ENCODE measurements at places on chromosomes 12 and 14.

DNA sequence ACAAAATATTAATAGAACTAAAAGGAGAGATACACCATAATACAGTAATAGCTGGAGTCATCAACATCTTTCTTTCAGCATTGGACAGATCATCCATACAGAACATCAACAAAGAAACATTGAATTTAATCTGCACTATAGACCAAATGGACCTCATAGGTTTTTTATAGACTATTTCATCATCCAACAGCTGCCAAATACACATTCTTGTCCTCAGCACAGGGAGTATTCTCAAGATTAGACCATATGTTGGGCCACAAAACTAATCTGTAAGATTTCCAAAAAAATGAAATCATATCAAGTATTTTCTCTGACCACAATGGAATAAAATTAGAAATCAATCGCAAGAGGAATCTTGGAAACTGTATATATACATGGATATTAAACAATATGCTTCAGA lies 86.9 kb downstream of the FSCB start:
- no peaks in the 10 kb centered on the region for H3K36me3 ChIP-seq
- DNase-seq = no peak
- no peaks in the 10 kb centered on the region for H3K4me1 ChIP-seq
- no peak overlapping the region for H3K4me3 ChIP-seq
- no peak overlapping the region for H3K27ac ChIP-seq
- no peaks in the 10 kb centered on the region for H3K27me3 ChIP-seq

DNA sequence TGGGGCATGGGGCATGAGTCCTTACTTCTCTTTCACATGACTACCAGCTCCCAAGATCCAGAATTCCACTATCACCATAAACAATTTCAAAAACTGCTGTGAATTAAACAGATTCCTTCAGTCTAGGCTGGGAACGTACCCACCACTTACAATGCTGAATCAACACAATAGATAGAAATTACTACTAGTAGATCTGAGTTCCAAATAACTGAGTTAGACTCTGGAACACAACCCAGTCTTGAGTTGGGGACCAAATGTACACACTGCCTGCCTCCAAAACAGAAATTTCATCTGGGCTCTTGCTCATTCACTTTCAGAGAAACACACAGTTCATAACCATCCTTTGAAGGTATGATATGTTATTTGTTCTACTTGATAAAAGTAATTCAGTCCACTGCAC lies 8.9 kb downstream of the CORO1C start:
- H3K27me3 ChIP-seq = no peaks in the 10 kb centered on the region
- peaks cover 15% of the 10 kb centered on the region for H3K4me1 ChIP-seq
- H3K36me3 ChIP-seq = no peaks in the 10 kb centered on the region
- H3K27ac ChIP-seq = no peak overlapping the region
- no peak overlapping the region for H3K4me3 ChIP-seq

DNA sequence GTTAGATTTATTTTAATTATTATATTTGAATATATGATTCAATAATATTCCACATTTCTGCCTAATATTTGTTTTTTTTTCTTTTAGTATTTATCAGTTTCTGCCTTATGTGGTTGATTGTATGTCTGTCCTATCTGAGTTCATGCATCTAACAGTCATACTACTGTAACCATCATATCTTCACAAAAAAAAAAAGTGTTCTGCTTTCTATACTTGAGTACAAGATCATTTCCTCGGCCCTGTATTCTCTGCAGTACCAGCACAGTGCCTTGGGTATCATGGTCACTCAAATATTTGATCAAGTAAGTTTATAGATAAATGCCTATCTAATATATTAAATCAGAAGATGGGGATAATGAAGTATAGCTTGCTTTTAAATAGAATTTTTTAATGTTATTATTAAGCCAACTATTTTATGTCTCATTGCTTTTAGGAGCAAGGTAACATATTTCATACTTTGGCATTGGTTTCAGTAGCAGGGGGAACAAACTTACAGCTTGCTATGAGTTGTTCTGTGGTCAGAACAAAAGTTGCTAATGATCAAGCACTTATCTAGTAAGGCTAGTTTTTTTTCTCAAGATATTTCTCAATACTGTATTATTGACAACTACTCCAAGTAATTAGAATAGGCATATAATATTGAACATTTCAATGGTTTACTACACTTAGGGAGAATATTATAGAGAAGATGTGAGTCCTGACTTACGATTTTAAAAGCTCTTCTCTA lies 290.5 kb upstream of the FBXO33 start:
- no peak overlapping the region for H3K4me3 ChIP-seq
- H3K4me1 ChIP-seq = no peaks in the 10 kb centered on the region
- H3K27me3 ChIP-seq = no peaks in the 10 kb centered on the region

DNA sequence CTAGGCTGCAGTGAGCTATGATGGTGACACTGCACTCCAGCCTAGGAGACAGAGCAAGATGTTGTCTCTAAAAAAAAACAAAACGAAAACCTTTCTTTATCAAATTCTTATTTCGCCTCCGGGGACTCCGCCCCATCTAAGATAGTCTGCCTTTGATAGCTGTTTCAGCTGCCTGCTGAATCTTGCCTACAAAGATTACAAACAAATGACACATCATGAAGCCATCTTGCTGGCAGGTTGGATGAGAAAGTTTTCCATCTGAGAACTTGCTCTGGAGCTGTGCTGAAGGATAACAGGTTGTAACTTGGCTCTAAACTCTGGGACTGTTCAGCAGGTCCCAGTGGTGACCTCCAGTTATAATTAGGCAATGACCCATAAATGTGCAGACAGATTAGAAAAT lies 41.8 kb upstream of the AEBP2 start:
- no peaks in the 10 kb centered on the region for H3K27me3 ChIP-seq
- no peaks in the 10 kb centered on the region for H3K4me1 ChIP-seq
- H3K4me3 ChIP-seq = no peak overlapping the region
- H3K27ac ChIP-seq = no peak overlapping the region

DNA sequence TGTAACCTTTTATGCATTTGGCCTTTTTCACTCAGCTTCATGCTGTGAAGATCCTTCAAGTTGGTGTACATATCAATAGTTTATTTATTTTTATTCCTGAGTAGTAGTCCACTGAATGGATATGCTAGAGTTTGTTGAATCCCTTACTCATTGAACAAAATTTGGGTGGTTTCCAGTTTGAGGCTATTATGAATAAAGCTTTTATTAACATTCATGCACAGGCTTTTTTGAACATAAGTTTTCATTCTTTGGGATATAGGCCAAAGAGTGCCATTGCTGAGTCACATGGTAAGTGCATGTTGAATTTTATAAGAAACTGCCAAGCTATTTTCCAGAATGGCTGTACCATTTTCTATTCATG lies 59.5 kb upstream of the CAPRIN2 start:
- H3K27ac ChIP-seq = no peak overlapping the region
- DNase-seq = no peak
- no peaks in the 10 kb centered on the region for H3K4me1 ChIP-seq
- H3K4me3 ChIP-seq = no peak overlapping the region
- no peaks in the 10 kb centered on the region for H3K36me3 ChIP-seq
